Activated naive CD8-positive, alpha-beta T cell treated with anti-CD3 and anti-CD28 coated beads, Interleukin-2, amount 50 U/mL, for 24 hours (primary cell): ENCODE measurements at places on chromosomes 12 and 14.

- no peak for DNase-seq
These were observed 553 bp downstream of the CNPY2 start for GRCh38 chr12:56315249-56315621.

DNA sequence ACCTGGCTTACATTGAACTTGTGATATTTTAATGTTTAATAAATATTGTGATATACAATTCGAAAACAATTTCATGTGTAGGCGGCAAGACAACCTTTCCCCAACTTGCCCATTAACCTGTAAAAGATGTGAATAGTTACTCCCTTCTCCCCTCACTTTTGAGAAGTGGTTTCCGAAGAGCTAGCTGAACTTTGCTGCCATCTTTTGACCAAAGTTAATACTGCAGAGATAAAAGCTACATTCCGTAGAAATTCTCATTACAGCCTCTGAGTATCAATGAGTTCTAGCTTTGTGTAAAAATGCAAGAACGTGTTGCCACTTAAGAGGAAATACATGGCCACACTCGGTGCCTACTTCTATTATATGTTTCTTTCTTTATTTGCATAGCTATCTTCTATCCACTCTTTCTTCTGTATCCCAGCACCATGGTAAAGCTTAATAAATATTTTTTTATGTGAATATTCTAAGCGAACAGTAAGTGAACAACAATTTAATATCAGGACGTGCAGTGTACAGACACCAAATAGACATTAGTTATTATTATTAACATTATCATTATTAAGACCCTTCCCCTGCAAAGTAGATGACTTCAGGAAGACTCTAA, 105.1 kb upstream of the TMEM260 start:
- DNase-seq, result no peak

DNA sequence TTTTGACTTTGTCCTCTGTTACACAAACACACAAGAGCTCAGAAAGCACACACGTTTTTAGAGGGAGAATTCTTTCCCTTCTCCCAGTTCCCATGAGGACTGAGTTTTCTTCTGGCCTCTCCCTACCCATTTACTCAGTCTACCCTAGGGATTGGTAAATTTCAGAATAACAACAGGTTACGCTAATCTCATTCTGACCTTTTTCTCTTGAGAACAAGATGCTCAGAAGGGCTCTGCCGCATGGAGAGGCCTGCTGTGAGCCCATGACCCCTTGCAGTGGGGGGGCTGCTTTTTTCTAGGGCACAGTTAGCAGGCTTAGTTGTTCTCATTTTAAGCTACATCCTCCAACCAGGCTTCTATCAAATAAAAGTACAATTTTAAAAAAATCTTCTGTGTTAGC, 69.5 kb downstream of the GPR135 start:
- no peak for DNase-seq

GRCh38 chr12:104304261-104305009, 896 bp downstream of the EID3 start:
- no peak for DNase-seq

DNA sequence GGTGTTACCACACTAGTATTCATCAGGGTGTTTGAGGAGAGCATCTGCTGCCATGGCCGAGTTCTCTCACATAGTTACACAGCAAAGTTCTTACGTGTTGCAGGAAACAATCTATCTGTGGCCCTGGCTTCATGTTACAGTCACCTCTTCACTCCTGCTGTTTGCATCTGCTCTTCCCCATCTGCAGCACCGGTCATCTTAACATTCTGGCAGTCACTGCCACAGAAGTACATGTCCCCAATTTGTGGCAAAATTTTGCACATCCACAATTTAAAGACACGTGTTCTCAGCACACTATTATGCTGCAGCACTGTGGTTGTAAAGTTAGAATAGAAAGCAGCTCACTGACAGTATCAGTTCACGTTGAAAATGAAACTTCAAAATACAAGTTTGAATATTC, 23.2 kb downstream of the MAPK1IP1L start:
- no peak for DNase-seq

GRCh38 chr12:100279159-100279558, 12.2 kb downstream of the SCYL2 start:
- DNase-seq, result no peak

GRCh38 chr12:92511786-92512185, 191.0 kb upstream of the PLEKHG7 start:
- no peak for DNase-seq

DNA sequence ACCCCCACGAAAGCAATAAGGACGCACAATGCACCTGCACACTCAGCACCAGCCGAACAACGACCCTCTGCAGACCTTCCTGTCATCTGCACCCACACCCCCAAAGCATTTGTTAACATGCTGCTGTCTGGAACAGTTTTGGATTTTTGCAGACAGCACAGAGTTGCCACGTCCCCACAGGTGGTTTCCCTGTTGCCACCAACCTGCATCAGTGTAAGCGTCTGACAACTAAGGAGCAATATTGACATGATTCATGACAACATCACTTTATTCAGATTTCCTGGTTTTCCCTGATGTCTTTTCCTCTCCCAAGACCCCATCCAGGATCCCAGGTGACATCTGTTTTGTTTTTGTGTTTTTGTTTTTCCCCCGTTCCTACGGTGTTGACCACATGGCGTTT, 150.7 kb upstream of the C14orf180 start:
- no peak for DNase-seq

DNA sequence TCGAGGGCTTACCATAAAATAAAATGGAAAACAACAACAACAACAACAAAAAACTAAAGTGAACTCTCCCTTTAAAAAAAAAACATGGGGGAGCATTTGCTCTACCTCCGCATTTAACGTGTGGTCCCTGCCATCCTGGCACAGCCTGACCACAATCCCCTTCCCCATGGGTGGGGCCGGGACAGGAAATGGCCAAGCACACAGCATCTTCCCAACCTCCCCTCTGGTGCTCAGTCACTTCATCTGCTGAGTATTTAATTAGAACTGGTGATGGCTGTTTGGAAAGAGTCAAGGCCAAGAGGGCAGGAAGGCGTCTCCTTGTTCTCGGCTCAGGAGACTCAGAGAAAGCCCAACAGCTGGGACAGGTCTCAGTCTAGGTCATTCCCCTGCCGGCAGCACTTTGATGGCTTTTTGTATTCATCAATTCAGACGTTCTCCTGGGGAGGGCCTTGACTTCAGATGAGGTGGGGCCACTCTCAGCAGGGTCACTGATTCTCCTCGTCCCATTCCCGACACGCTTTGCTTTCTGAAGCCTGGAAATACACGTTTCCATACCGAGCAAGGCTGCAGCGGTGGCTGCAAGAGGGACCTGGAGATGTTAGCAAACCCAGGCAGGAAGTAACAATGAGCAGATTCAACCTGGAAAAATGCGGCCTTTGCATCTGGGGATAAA, 44.4 kb downstream of the ANO2 start:
- DNase-seq, result no peak
